Stimulated activated CD4-positive, alpha-beta T cell treated with anti-CD3 and anti-CD28 coated beads, Interleukin-1b, Interleukin-23, amount 100 ng/mL, for 1 hour (primary cell): ENCODE measurements at places on chromosomes 2 and 18.

GRCh38 chr2:25323042-25323514 is 18.6 kb downstream of the DNMT3A start:
- DNase-seq = no peak

GRCh38 chr2:121123268-121123667 is 161.7 kb downstream of the TFCP2L1 start:
- DNase-seq = no peak

GRCh38 chr18:37393945-37394609 is 171.5 kb downstream of the CELF4 start:
- no peak for DNase-seq

- DNase-seq = no peak
Observed at GRCh38 chr2:46878240-46878877, 37.2 kb downstream of the MCFD2 start.

GRCh38 chr2:127663566-127664064 is 11.7 kb downstream of the LIMS2 start:
- no peak for DNase-seq

- no peak for DNase-seq
Observed at GRCh38 chr2:120670371-120670770, 65.3 kb upstream of the GLI2 start.

- DNase-seq = no peak
Observed at GRCh38 chr2:170928036-170928823, 823 bp upstream of the GORASP2 start.

DNA sequence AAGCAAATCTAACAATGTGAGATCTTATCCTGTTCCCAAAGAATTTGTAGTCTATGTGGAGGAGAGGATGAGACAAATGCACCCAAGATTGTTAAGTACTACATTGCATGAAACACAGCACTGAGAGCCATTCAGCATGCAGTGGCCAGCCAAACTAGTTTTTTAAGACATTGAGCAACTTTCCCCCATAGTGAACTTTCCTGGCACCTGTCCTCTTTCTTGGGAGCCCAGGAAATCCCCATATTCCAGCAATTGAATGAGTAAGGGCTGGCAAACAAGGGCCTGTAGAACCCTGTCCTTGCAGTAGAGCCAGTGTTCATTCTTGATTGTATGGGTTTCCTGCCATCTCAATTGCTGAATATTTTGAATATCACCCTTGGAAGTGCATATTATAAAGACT is 58.8 kb upstream of the FIGN start:
- no peak for DNase-seq

DNA sequence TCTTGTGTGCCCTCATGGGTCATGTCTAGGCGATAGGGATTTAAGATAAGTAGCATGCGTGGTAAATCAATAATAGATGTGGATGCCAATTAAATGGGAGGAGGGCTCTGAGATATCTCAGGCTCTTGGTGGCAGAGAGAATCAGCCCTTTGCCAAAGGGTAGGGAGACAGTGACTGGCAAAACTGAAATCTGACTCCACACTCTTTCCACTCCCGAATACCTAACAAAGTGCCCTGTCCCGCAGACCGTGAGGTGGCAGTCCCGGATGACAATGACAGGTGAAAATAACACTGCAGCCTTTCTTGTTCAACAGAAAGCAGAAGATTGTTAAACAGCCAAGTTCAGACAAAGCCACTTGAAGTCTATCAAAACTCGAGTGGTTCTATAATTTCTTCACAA is 47.0 kb downstream of the C2orf76 start:
- DNase-seq = no peak

GRCh38 chr2:239222312-239222660 is 178.5 kb downstream of the HDAC4 start:
- DNase-seq = no peak
